ENCODE measurements at places on chromosomes 2 and 18.

GRCh38 chr2:158486970-158487325 lies 30.2 kb downstream of the PKP4 start:
- no peak for DNase-seq

DNA sequence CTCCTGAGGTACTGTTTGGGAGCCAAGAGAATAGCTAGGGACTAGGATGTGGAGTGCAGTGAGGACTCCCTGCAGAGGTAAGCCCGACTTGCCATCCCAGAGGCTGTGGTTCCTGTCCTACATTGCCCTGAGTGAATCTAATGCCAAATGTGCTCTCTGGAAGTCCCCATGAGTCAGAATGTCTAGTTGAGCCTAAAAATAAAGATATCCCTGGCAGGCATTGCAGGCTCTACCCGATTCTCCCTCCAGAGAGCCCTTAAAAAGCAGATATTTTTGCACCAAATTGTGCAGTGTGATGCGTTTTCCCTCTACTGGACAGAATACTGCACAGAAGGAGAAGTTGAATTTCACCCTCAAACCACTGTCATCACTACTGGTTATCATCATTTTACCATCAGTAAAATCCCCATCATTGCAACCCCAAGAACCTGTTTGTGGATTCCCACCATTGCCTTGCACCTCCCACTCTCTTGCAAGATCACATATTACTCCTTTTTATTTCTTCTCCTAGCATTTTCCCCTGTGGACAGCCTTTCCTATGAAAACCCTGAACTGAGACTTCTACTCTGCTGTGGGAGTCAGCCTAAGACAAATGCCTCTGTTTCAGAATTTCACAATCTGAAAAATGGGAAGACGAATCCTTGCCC lies 98.0 kb downstream of the MARCHF4 start:
- DNase-seq: no peak

DNA sequence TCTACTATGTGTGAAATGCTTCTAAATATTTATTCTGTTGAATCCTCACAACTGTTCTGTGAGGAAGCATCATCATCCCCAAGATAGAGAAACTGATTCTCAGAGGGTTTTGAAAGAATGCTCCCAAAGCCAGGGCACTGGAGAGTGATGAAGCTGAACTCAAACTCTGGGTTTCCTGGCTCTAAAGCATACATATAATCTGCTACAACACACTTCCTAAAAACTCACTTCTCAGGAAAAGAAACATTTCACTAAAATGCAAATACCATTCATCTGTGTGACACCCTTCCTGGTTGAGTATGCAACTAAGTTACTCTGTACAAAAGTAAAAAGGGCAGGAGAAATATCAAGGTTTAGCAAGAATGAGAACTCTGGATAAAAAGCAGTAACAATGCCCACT lies 58.6 kb downstream of the GRB14 start:
- DNase-seq: no peak

DNA sequence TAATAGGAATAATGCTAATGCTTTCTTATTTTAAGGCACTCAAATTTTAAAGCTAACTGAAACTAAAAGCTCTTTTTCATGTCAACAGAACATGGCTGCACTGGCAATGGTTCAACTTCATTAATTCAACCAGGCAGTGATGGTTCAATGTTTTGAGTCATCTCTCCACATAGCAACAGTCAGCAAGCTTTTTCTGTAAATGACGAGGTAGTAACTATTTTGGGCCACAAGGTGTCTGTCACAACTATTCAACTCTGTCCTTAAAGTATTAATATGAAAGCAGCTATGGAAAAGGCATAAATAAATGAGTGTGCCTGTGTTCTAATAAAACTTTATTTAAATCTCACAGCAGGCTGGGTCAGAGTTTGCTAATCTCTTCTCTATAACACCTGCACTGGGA lies 1425.6 kb upstream of the PIK3C3 start:
- peak; percentile 4 for DNase-seq

GRCh38 chr18:37499044-37499443 lies 66.6 kb downstream of the CELF4 start:
- peak; percentile 90 for DNase-seq

DNA sequence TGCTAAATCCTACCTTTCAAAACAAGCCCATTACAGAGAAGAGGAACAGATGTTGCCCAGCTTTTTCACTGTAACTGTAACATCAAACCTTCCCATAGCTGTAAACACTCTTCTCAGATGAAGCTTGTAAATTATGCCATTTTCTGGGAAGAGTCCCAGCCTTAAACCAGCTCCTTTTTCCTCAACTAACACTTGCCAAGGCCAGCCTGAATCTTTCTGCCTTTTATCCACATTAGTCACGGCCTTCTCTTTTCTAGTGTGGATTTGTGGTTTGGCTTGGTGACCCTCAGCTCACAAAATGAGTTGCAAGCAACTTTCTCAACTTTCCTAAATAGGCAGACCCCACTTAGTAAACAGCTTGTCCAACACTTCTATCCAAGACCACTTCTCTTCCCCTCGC lies 90.2 kb downstream of the CABLES1 start:
- peak; percentile 86 for DNase-seq

GRCh38 chr2:31107591-31108300 lies 30.5 kb downstream of the GALNT14 start:
- DNase-seq: no peak

Measured in NCI-H2171 treated with DMSO at 0.1 percent for 48 hours (cell line).